CD4-positive, alpha-beta T cell treated with Interferon alpha-2 for 1 hour (primary cell): ENCODE measurements at places on chromosomes 6 and 20.
A peak's percentile ranks its signal among the peaks of the same experiment; 100 is the strongest.

GRCh38 chr20:25470045-25470444 lies 62.6 kb downstream of the GINS1 start:
- DNase-seq, result peak; percentile 21

DNA sequence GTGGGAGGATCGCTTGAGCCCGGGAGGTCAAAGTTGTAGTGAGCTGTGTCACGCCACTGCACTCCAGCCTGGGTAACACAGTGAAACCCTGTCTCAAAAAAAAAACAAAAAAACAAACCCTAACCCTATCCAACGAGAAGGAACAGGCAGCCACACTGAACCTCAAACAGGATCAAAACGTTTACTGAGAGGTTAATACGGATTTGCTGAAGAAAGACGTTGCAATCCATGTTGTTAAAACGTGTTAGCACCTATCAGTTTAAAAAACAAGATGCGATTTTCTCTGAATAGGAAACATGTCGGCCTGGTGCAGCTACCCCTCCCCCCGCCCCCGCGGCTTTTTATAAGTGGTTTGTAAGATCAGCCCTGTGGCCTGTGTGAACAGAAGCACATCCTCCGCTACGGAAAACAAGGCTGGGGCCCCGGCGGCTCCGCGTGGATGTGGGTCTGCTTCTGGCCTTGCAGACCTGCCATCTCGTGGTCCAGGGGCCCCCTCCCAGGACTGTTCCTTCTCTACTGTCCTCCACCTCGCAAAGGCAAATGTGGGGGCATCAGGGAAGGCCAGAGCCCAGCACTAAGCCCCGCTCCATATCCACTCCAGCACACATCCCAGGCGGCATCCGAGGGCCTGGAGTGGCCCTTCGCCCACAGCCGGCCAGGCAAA lies 11.4 kb downstream of the SLC2A4RG start:
- peak; percentile 47 for DNase-seq

DNA sequence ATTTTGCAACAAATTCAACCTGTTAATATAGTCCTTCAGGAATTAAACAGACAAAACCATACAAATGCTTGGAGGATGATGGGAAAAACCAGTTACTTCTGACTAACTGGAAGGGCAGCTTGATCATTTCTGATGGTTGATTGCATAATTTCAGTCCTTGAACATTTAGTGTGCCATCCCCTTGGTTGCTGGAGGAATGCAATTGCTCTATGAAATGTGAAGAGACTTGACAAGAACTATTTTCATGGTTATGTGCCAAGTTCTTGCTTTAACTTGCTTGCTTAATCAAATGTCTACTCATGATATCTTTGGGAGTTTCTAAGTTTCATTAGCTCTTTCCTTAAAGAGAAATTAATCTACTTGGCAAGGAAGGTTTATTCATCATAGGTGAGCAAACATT lies 45.2 kb downstream of the ANKEF1 start:
- no peak for DNase-seq

- DNase-seq, result no peak
These were observed 757 bp downstream of the RAET1E start for GRCh38 chr6:149897015-149897697.

GRCh38 chr6:93238632-93239031 lies 180.7 kb downstream of the EPHA7 start:
- no peak for DNase-seq

GRCh38 chr20:40956542-40957264 lies 71.9 kb upstream of the TOP1 start:
- no peak for DNase-seq

DNA sequence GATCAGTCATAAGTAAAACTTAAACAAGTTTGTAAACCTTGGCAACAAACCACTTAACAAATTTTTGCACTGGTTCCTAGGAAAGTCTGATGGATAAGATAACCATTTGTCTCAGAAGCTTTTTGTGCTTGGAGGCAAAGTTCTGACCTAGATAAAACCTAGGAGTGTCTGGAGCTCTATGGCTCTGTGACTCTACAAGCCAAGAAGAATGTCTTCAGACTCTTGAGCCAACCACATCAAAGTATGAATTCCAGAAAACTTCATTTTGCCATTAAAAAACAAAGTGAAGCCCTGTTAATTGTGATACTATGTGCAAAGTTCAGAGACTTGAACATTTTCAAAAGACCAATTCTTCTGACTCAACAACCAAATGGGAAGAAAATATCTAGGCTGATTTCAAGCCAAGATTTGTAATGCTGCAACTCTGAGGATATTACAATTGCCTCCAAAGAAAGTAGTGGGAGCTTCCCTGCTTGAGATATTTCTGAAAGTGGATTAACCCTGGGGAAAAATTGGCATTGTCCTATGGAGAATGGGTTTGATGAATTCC lies 158.1 kb upstream of the FOXQ1 start:
- DNase-seq, result no peak

DNA sequence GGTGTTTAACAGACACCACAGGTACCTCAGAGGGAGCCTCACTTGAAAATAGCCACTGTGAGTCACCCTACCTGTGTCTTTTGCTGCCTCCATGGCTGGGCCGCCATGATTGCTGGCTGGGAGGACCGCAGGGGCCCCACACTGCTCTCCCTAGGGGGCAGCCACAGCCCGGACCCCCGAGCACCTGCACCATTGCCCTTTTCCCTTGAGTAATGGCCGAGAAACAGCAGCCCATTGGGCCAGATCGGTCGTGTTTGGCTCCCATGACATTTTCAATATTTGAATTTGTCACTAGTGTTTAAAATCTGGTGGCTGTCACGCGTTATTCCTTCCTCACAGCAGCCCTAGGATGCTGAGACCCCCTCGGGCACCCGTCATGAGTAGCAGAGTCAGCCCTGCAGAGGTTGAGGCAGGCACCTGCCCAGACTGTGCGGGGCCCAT lies 6.7 kb downstream of the ZBP1 start:
- no peak for DNase-seq

DNA sequence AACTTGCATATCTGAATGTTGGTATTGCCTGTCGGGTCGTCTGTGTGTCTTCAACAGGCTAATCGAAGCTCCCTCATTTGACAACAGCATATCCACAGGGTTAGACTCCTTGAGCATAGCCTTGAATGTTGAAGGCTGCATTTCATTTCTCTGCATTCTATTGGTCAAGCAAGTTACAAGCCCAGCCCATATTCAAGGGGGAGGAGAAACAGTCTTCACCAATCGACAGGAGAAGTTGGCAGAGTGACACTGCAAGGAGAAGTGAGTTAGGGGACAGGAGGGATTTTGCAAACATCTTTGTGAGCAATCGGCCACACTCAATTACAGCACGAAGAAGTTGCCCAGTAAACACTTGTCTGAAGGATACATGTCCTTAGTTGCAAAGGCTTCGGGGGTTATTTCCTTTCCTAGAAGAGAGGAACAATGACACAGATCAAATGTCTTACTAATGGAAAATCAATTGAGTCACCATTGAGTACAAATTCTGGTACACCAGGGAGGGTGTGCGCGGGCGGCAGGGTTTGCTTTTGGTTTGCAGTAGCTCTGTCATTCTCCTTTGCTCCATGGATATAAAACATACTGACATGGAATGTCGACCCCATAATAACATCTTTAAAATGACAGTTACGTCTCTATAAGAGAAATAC lies 60.6 kb upstream of the NT5E start:
- DNase-seq, result no peak

DNA sequence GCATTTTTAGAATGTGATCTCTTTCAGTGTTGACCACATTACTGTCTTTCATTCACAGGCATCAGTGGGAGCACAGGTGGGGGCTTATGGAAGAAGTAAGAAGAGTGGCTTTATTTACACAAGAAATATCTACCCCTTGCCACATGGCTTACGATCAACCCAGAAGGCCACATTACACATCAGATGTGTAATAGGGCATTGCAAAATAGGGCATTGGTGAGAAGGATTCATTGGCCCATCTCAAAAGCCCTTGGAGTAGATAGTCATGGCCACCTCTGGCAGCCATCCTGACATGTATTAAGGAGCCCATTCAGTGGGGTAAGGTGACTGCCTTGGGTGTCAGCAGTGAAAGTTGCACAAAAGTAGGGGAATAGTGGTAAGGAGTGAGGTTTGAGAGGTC lies 97.5 kb downstream of the MAFB start:
- no peak for DNase-seq

GRCh38 chr6:22208026-22208425 lies 88.8 kb downstream of the PRL start:
- DNase-seq, result no peak

DNA sequence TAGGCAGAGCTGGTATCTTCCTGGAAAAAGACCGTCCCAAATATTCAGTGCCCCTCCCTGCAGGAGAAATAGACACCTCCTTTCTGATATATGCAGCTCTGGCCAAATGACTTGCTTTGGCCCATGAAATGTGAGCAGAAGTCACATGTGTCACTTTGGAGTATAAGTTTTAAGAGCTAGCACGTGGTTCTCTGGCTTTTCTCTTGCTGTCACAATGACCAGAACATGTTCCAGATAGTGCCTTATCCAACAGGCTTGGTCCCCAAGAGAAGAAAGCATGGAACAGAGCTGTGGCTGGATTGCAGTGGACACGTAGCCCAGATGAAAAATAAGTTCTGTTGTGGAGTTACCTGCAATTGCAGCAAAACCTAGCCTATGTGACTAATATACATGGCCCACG lies 40.4 kb downstream of the UNC5CL start:
- DNase-seq, result no peak

DNA sequence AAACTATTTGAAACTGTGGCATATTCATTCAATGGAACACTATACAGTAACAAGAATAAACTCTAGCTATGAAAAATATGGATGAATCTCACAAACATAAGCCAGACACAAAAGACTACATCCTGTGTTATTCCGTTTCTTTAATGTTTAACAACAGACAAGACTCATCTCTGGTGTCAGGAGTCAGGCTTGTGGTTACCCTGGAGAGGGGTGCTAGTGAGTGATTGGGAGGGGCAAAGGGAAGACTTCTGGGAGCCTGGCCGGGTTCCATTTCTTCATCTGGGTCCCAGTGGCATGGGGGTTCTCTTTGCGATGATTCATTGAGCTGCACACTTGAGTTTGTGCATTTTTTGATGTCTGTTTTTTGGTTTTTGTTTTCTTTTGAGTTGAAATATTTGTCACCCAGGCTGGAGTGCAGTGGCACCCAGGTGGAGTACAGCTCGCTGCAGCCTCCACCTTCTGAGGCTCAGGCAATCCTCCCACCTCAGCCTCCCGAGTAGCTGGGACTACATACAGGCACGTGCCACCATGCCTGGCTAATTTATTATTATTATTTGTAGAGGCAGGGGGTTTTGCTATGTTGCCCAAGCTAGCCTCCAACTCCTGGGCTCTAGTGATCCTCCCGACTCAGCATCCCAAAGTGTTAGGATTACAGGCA lies 21.2 kb upstream of the TTPAL start:
- DNase-seq, result no peak

DNA sequence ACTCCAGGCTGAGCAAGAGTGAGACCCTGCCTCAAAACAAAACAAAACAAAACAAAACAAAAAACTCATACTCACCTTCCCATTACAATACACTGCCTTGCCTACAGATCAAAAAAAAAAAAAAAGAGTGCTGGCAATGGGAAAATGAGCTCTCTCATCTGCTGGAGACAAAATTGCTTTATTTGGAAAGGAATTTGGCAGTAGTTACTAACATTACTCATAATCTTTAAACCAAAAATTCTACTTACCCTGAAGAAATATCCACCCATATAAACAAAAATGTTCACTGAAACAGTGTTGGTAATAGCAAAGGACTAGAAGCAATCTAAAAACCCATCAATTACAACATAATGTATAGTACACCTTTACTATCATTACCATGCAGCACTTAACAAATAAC lies 120.4 kb downstream of the RNGTT start:
- DNase-seq, result no peak

GRCh38 chr6:155418017-155418761 lies 37.5 kb downstream of the NOX3 start:
- peak; percentile 79 for DNase-seq

GRCh38 chr6:79040083-79040482 lies 38.0 kb downstream of the PHIP start:
- DNase-seq, result no peak

DNA sequence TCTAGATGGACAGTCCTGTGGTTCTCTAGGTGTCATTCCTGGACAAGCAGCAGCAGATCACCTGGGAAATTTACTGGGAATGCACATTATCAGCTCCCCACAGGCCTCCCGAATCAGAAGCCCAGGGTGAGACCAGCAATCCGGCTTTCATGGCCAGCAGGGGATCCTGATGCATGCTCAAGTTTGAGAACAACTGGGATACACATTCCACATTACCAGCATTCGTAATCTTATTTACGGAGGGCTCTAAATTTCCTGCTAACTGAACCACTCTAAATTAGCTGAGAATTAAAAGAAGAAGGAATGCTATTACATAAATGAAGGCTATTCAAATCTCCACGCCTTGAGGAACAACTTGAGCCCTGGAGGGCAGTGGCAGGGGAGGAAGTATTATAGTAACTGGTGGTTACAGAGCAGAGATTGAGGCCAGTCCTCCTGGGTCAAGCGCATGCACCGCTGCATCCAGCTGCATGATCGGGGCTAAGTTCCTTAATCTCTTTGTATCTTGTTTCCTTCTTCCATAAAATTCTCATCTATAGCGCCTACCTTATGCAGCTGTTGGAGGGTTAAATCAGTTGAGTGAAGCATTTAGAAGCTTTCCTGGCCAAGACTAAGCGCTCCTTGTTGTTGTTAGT lies 403.7 kb downstream of the CDH26 start:
- DNase-seq, result no peak

DNA sequence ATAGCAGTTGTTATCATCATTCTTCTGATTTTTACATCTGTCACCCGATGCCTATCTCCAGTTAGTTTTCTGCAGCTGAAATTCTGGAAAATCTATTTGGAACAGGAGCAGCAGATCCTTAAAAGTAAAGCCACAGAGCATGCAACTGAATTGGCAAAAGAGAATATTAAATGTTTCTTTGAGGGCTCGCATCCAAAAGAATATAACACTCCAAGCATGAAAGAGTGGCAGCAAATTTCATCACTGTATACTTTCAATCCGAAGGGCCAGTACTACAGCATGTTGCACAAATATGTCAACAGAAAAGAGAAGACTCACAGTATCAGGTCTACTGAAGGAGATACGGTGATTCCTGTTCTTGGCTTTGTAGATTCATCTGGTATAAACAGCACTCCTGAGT lies 2.1 kb downstream of the CALHM6 start:
- DNase-seq, result no peak

- DNase-seq, result no peak
These were observed 659.7 kb downstream of the KIF16B start for GRCh38 chr20:15913391-15914025.

GRCh38 chr6:21070620-21071019 lies 522.9 kb upstream of the SOX4 start:
- DNase-seq, result no peak

- DNase-seq, result no peak
These were observed 280.6 kb upstream of the PRDM1 start for GRCh38 chr6:105805501-105806023.

DNA sequence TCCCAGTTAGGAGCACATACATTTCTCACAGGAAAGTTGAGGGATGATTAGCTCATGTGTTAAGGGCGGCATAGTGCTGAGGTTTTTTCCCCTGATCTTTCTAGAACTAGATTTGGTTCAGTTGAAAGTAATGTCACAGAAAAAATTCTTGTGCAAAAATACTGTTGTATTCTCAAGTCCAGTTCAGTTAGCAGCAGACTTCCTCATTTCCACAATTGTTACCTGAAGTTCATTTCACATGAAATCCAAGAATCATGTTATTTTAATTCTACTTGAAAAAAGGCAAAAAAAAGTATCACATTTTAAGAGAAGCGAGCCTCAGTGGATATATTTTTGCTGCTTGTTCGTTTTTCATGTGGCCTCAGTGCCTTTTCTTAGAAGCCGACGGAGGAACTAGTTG lies 227.8 kb downstream of the TMEM242 start:
- DNase-seq, result no peak
